ENCODE measurements at places on chromosomes 3 and 15. TPM values are rescaled to one million over a fixed set of nuclear protein-coding genes. Genes with fewer than 3 reads are reported as not detected.

- DNase-seq: no peak
Observed at GRCh38 chr3:355622-356021, 159.1 kb downstream of the CHL1 start.

- no peak for DNase-seq
Observed at GRCh38 chr3:118942671-118943070, 92.0 kb downstream of the IGSF11 start.

GRCh38 chr3:177333533-177334520, 136.5 kb upstream of the TBL1XR1 start:
- no peak for DNase-seq

DNA sequence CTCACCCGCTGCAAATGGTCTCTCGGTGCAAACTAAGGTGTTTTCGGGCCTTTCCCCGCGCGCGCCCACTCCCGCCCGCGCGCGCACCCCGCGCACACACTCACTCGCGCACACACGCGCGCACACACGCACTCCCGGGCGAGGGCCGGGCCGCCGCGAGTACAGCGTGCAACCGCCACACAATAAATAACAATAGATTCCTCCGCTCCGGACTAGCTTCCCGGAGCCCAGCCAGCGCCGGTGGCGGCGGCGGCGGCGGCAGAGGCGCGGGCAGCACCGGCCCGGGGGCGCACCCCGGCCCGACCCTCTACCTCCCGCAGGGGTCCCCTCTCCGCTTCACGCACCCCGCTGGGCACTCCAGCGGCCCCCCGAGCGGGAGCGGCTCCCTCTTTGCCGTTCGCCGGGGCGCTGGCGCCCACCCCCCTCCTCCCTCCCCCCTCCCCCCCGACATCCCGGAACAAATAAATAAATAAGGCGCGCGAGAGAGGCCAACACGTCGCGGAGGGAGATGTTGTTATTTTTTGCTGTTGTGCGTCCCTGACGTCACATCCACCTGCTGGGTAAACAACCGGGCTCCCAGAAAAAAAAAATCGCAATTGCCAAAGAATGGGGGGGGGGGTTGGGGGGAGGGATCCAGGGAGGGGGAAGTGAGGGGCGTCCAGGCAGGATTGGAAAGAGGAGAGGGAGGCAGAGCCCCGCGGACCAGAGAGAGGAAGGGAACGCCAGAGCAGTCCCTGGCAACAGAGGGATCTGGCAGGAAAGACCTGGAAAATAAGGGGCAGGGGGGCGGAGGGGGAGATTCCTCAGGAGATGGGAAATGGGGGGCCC, at the start of gene FOXP1:
Gene FOXP1, minus strand, starts transcription at position 163 of the 828 bp plus-strand sequence. CDS start 385,347 bp downstream, outside the sequence.
- peak; percentile 59 for DNase-seq

DNA sequence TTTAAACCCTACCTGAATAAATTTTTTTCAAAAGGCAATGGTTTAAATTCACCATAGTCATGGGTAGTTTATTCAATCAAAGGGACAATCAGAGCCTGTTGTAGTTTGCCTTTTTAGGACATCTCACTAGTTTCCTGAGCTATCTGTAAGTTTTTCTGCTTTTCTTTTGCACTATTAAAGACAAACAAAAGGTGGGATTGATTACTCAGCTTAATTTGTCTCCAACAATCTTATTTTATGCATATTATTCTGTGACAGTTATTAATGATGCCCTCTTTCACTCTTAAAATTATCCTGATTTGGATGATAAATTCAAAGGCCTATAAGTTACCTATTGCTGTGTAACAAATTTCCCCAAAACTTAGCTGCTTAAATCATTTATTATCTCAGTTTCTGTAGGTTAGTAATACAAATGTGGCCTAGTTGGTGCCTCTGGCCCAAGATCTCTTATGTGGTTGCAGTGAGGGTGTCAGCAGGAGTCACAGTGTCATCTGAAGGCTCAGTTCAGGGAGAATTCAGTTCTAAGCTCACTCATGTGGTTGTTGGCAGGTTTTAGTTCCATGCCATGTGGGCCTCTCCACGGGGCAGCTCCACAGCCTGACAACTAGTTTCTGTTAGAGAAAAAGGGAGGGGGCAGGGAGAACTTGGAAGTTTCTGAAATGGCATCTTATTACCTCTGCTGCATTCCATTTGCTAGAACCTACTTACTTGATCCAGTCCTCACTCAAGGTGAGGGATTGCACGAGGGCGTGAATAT, 16.0 kb downstream of the ARMC8 start:
- DNase-seq: no peak

The APBA2 gene
- total RNA-seq: 79.9 TPM

DNA sequence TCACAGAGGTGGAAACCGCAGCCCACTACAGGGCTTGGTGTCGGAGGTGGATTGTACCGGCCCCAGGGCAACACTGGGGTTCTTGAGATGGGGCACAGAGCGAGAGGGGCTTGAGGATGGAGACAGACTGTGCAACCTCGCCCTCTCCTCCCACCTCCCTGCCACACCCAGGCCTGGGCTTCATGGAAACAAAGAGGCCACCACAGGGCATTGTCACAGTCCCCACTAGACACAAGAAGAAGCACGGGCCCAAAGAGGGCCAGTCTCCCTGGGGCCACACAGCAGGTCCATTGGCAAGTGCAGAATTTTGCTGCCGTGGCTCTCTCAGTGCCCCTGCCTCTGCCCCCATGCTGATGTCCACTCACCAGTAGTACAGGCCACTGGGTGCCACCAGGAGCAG, 4.1 kb upstream of the CALML4 start:
- DNase-seq: no peak

The CNTN6 gene
- total RNA-seq: 0.82 TPM

- no peak for DNase-seq
Observed at GRCh38 chr15:36400936-36401585, 178.4 kb upstream of the CDIN1 start.

DNA sequence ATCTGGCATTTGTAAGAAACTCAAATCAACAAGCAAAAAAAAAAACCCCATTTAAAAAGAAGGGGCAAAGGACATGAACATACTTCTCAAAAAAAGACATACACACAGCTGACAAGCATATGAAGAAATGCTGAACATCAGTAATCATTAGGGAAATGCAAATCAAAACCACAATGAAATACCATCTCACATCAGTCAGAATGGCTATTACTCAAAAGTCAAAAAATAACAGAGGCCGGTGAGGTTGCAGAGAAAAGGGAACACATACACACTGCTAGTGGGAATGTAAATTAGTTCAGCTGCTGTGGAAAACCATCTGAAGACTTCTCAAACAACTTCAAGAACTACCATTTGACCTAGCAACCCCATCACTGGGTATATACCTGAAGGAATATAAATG, 199.4 kb upstream of the THBS1 start:
- DNase-seq: no peak

- DNase-seq: no peak
Observed at GRCh38 chr3:98646680-98647079, 53.3 kb upstream of the CPOX start.

The THRB gene
- total RNA-seq: 0.77 TPM

The MED12L gene
- 12.8 TPM for total RNA-seq

DNA sequence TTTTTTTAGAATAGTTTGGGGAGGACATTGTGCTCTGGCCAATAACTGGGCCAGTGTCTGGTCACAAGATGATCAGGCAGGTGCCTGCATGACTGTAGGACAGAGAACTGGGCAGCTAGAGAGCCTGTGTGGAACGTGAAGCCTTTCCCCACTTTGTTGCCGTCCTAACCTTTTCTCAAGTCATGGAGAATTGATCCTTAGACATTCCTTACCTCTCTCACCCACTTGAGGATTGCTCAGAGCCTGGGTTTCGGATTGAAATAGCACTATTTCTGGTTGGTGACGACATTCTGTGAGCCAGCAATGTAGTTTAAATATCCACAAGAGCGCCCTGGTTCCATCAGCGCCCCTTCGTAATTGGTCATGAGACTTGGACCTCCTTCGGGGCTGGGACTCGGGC, 138.4 kb downstream of the IGF1R start:
- no peak for DNase-seq

The FETUB gene
- not detected for total RNA-seq

GRCh38 chr3:132273036-132273435, 44.2 kb upstream of the ACP3 start:
- DNase-seq: no peak

- no peak for DNase-seq
Observed at GRCh38 chr15:100769975-100770340, 109.7 kb upstream of the ALDH1A3 start.

DNA sequence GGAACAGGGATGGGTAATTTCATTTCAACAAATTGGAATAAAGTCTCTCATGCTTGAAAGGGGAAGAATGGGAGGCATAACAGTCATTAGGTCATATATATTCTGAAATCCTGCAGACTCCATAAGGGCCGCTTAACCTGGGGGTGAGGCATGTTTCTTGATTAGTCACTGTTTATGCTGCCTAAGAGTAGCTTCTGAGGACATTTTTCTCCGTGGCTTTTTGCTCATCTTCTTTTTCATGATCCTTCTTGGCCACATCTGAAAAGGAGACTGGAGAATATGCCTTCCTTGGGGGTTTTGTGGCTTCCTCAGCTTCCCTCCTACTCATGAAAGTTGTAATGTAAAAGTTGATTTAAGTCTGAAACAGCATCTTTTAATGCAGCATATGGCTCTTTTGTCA, 20.0 kb upstream of the CFAP20DC start:
- DNase-seq: no peak

The PPP1R14D gene
- not detected for total RNA-seq

- DNase-seq: no peak
Observed at GRCh38 chr15:41565702-41566101, 6.7 kb downstream of the TYRO3 start.

- no peak for DNase-seq
Observed at GRCh38 chr3:23078735-23079134, 124.4 kb upstream of the UBE2E2 start.

The CDHR4 gene
- 0.12 TPM for total RNA-seq

DNA sequence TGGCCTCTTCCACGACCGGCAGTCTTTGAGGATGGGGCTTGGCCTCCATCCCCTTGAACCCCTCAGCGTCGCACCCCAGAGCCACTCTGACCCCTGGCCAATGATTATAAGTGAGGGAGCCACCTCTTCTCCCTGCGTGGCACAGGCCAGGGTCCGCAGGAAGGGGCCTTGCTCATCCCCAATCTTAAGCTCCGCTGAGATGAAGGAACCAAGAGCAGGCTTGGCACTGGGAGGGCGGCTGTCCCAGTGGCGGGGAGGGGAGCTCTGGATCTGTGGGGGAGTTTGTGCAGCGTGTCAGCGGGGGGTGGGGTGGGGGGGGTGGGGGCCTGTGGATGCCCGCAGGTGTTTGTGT, 13.8 kb upstream of the ADPGK start:
- DNase-seq: no peak

DNA sequence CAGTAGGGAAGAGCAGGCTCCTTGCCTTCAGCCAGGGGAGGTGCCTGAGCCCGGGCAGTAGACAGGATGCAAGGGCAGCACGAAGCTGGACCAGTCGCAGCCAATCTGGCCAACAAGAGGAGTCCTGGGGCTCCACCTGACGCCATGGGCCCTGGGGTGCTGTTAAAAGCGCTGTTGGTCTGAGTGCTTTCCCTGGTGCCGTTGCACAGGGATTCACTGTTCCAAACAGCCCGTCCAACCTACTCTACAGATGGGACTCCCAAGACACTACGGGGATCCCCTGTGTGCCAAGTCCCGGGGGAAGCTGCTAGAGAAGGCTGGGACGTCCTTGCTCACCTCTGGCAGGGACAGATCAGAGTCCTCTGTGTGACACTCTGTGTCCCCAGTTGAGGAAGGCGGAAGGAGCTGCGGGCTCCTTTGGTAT, 632 bp downstream of the CTSH start:
- no peak for DNase-seq

DNA sequence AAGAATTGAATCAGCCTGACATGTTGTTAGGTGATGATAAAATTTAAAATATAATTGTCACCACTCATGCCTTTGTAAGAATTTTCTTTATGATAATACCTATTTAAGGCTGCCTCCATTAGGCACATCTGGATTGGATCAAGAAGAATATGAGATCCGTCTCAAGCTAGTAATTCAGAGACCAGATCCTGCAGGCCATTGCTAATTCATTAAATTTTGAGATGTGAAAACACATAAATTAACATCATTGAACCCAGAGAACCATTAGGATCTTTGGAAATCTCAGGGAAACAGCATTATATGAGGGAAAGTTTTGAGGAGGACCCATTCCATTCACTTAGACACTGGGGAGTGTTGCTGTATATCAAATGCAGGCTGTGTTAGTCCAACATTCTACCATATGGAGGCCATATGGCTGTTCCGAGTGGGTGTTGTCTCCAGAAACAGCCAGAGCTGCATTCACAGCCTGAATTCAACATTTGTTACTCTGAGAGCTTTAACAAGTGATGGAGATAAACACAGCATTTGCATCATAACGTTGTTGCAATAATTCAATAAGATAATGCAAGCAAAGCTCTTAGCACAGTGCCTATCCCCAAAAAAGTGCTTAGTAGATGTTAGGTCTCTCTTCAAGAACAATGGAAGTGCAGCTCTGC, 67.4 kb downstream of the DTWD1 start:
- DNase-seq: no peak

The LRRK1 gene
- 2.5 TPM for total RNA-seq

DNA sequence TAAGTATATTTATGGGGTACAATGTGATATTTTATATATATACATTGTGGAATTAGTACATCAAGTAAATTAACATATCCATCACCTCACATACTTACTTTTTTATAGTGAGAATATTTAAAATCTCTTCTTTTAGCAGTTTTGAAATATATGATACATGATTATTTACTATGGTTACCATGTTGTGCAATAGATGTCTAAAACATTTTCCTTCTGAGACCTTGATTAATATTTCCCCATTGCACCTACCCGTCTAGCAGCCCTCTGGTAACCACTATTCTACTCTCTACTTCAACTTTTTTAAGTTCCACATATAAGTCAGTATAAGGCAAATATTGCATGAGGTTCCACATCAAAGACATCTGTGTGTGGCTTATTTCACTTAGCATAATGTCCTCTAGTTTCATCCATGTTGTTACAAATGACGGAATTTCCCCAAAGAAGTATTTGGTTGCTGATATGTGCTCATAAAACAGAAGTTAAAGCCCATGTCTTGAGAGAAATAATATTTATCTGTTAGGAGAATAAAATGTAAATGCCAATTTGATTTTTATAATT, 29.6 kb upstream of the NFKBIZ start:
- DNase-seq: no peak

DNA sequence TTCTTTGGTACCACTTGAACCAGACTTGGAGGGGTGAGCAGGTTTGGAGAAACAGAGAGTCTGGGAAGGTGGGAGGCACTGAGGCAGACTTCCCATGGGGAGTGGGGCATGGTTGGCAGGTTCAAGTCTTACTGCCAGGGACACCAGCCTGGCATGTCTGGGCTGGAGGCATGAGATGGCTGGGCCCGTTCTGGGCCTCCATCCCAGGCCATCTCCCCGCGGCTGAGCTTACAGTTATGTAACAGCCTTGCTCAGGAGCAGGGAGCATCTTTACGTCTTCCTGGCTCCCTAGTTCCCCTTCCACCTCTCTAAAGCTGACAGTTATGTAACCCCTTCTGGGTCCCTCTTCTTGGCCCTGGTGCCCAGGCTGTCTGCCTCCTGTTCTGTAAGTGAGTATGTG, 12.4 kb downstream of the VIPR1 start:
- no peak for DNase-seq

The SPINK8 gene
- total RNA-seq: not detected

The SPTSSB gene
- 0.20 TPM for total RNA-seq

The GHSR gene
- total RNA-seq: not detected
